ENCODE measurements at places on chromosomes 1 and 21. TPM values are rescaled to one million over a fixed set of nuclear protein-coding genes. Genes with fewer than 3 reads are reported as not detected.

DNA sequence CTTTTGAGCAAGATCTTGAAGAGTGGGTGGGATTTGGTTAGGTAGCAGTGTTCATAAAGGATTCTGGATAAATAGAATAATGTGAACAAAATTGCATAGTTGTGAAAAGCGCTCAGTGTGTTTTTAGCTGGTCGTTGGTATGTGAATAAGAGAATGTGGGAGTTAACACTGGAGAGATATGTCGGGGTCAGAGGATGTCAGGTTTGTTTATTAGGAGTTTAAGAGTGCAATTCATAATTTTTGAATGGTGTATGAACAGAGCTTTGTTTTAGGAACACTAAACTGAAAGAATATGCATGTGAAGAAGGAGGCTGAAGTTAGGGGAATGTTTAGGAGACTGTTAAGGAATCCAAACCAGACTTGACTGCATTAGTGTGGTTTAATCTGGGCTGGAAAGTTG lies 9.4 kb downstream of the USP16 start:
- no peak for DNase-seq

The RBM11 gene
- total RNA-seq = 2.8 TPM

DNA sequence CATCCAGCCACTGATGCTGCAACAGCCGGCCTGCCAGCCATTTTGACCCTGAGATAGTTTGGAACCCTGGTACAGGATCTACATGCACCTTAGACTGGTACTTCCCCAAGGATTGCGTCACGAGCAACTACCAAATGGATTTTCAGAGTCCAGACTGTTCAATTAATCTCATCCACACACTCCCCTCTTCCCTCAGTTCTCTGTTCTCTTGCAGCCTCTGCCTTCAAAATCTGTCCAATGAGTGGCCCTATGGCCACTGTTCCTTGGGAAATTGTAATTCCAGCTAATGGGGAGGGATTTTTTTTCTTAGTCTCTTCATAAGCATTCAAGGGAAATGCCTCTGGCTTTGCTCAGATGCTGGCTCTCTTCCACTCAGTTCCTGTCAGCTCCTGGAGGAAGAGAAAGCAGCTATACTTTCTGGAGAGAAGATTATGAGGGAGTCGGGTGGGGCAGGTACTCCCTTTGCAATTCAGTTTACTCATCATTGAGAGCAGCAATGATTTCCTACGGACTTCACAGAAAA lies 19.8 kb upstream of the UAP1 start:
- no peak for DNase-seq

The SYDE2 gene
- total RNA-seq = 18.3 TPM

- no peak for DNase-seq
These were observed 7.2 kb downstream of the LRP8 start for GRCh38 chr1:53320646-53321045.

GRCh38 chr1:165845569-165845968 lies 18.2 kb downstream of the UCK2 start:
- no peak for DNase-seq

The MYCL gene
- 6.0 TPM for total RNA-seq

The STUM gene
- total RNA-seq = 0.58 TPM

The TIE1 gene
- total RNA-seq = 52.3 TPM

DNA sequence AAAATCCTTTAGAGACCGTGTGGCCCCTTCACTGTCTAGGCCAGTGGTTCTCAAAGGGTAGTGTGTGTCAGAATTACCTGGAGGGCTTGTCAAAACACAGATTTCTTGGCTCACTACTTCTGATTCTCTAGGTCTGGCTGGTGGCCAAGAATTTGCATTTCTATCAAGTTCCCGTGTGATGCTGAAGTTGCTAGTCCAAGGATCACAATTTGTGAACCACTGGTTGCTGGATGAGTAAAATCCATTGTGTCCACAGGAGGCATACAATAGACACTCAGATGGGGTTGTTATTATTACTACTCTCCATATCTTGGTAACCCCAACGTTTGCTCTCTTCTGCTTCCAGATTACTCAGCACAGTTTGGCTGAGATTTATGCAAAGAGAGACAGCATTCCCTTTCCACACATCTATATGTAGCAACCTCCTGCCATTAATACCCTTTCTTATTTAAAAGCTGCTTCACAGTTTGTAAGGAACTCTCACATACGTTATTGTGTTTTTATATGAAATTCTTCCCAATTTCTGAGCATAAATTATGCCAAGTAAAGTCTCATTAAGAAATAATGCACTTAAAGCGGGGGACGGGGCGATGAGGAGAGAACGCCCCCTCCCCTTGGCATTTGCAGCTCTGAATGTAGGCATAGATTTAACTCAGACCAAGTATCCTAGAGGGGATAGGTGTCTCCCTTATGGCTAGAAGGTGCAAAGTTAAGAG lies 720 bp upstream of the TMCC2 start:
- peak; percentile 51 for DNase-seq

- no peak for DNase-seq
These were observed 100.2 kb downstream of the SPATA46 start for GRCh38 chr1:162276493-162276892.

DNA sequence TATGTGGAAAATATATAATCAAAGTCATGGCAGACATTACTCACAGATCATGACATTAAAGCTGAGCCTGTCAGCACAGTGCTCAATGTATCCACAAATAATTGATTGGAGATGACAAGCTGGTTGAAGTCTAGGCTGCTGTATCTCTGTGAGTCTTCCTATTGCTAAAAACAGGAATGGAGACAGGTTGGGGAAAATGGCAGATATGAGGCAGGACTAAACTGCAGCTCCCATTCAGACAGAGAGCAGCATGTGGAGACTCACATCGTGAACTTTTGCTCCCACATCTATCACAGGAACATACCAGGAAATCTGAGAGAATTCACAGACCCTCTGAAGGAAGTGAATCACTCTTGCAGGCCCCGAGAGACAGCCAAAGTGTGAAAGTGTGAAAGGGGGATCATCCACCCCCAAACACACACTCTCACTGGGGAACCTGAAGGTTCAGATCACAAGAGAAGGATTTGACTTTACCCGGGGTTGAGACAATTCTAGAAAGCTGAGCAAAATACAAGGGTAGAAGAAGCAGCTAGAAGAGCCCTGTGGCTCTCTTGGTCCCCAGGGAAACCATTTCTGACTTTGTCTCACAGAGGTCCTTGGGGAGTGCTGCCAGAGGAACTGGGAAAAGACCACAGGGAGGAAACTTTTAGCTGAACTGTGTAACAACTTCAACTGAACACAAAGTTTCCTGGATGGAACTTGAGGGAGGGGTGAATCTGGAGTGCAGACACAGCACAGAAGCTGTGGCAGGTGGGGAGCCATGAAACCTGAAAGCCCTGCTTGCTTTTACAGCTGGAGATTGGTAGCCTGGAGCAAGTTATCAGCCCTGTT lies 173.4 kb downstream of the S1PR1 start:
- DNase-seq = peak; percentile 16

The FMO2 gene
- total RNA-seq = 165 TPM

- no peak for DNase-seq
These were observed 98.6 kb upstream of the PPP2R5A start for GRCh38 chr1:212186427-212187207.

DNA sequence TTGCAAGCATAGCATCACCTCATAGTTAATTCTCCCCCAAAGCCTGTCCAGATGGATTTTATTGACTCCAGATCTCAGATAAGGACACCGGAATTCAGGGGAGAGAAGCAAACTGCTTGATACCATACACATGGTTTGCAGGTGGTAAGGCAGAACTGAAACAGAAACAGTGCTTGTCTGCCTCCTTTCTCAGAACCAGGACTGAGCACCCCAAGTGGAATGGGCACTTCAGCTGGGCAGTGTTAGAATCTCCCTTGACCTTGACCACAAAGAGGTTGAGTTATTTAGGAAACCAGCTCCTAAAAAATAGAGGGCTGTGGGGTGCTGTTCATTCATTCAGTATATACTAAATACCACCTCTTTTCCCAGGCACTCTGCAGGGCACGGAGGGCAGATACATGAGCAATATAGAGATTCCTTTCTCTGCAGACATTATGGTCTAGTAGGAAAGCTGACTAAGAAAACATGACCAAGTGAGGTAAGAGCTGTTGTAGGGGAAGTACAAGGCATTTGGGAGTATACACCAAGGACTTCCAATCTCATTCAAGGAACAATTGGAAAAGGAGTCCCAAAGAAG lies 185.2 kb downstream of the C1orf94 start:
- DNase-seq = no peak

DNA sequence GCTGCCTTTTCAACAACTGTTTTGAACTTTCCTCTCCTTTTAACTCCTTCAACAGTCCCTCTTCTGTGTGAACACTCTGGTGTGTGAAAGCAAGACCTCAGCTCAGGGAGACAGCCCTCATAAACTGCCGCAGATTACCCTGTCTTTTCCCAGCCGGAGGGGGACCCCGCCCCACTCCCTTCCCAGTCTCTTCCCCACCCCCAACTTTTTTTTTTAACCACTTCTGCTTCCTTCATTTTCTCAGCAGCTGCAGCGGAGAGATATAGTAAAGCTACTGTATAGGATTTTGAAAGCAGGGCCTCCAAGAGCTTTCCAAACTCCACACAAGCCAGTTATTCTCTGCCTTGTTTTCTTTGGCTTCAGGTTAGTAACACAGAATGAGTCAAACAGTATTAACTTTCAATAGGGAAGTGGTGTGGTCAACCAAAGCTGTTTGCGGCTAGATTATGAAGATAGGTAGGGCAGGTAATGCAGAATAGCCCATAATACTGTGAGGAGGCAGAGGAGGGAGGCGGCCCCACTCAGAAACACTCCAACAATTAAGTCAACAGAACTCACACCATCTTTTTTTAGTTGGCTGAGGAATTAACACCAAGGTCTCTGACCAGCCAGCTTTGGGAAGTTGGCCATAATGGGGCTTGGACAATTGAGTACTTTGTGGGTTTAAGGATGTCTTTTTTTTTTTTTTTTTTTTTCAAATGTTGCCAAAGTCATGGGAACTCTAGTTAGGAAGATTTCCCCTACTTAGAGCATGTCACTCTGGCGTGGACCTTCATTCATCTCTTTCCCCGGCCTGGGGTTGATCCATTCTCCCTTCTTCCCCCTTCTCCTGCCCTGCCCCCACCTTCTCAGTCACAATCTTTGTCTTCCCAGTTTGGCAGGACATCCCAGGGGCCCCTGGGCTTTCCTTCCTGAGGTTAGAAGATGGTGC lies 177.0 kb downstream of the CLIC6 start:
- no peak for DNase-seq

DNA sequence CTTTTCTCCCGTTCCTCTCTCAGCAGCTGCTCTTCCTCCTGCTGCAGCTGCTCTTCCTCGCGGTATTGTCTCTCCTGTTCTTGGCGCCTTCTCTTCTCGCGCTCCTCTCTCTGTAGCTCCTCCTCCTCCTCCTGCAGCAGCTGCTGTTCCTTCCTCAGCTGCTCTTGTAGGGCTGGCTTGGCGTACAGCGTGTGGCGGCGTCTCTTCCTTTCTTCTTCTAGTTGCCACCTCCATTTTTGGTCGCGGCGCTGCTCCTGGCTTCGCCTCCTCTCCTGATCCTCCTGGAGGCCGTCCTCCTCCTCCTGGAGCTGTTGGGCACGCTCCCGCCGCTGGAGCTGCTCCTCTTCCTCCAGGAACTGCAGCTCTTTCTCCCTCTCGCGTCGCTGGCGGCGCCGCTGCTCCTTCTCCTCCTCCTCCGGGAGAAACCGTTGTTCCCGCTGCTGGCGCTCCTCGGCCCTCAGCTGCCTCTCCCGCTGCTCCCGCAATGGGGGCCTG lies 4.8 kb downstream of the TCHH start:
- peak; percentile 27 for DNase-seq

DNA sequence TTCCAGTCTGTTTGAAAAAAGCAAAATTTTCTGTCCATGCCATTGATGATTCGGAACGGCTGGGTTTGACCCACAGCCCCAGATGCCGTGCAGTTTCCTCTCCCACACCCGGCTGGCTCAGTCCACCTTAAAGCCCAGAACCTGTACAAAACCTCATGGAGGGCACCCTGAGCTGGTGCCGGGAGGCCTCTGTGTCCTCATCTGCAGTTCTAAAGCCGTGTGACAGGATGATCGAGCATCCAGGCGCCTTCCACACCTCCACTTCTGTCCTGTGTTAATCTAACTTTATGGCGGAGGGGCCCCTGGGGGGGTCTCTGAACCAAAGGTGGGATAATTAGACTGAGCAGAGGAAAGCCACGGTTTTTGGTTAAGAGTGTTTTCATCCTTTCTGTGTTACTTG lies 49.6 kb downstream of the SLC37A1 start:
- no peak for DNase-seq

The KCTD3 gene
- total RNA-seq = 22.2 TPM

The OR14I1 gene
- total RNA-seq = not detected

The SLC1A7 gene
- total RNA-seq = 0.61 TPM

The HSD3B1 gene
- not detected for total RNA-seq

DNA sequence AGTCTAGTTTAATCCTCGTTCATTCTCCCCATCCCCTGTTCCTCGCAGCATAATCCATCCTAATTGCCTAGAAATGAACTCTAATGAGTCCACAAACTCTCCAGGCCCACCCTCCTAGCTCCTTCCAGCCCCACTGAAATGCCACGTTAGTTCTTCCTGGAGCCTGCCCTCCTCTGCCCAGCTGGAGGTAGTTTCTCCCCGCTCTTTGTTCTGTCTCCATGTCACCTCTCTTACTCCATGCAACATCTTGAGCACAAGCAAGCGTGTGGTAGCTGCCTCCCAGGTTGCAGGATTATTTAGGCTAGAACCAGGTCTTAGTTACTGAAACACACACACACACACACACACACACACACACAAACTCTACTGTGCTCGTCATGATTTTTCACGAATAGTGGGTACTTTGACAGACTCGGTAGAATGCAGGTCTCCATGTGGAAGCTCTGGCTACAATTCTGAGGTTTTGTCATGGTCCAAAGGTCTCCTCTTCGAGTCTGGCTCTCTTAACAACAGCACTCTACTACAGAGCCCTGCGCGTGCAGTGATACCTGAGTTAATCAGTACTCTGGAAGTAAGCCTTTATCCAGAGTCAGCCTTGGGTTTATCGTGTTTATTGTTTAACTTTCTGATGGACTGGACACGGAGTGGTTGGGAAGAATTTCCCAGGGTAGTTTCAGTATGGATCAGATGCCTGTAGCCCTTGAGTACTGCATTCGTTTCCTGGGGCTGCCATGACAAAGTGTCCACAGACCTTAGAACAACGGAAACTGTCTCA lies 27.5 kb downstream of the HUNK start:
- DNase-seq = no peak

DNA sequence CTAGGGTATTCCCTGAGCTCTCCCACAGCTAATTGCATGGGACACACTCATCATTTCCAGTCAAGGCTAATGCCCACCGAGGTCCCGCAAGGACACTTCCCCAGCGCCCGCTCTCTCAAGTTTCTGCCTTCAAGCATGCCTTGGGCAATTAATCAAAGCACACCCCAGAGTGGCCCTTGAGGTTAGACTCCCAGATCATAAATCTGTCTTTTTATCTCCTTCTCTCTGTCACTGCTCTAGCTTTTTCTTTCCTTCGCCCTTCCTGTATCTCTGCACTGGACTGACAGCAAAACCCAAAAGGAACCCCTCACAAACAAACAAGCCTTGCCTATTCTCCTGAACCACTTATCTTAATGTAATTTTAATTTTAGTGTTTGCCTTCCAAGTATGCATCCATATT lies 7.9 kb upstream of the EXOSC10 start:
- DNase-seq = peak; percentile 71

The PCAT6 gene
- total RNA-seq = 1.3 TPM

The CD164L2 gene
- total RNA-seq = 6.3 TPM

- DNase-seq = peak; percentile 31
These were observed 44.1 kb downstream of the ALPL start for GRCh38 chr1:21553116-21553926.

Data from lung (tissue), 17 donors.